ENCODE measurements at places on chromosomes 2 and 18. TPM values are rescaled to one million over a fixed set of nuclear protein-coding genes. Genes with fewer than 3 reads are reported as not detected.

DNA sequence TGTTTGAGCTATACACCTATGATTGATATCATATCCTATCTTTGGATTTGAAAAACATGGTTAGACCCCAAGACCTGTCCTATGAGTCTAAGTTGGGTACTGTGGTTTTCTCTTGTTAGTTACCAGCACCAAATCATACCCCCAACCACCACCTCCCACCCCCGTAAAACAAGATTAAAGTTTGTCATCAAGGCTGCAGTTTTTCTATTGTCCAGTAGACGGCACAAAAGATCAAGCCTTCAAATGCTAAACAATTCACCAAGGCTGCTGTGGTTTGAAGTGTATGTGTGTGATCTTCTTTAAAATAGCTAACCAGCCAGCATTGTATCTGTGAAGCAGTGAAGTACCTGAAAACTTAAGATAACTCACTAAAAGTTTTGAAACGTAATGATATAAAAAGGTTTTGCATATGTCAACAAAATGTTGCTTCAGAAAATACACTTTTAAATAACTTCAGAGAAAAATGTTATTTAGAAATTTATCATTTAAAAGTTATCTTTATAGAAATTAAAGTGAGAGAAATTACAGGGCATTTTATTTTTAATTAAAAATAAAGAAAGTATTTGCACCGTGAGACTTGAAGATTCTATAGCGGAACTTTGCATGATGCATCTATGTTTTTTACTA lies 5.8 kb upstream of the MEIS1 start:
- DNase-seq = no peak

DNA sequence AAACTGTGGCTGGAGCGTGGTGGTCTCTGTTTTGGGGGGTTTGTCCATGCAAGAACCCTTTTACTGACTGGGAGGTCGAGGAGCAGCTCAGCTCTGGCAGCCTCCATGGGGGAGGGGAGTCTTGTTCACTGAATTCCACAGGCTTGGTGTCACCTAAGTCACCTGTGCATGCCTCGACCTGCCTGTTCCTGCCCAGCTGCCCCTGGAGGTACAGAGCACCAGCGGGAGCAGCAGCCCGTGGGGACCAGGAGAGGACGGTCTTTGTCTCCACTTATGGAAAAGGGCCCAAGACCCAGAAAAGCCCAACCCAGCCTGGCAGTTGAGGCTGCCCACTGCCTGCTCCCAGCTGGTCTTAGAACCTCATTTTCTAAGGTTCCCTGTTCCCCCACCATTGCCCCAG lies 168.7 kb upstream of the AGAP1 start:
- no peak for DNase-seq

- peak; percentile 97 for DNase-seq
These were observed 139.0 kb downstream of the DDX1 start for GRCh38 chr2:15730545-15731212.

GRCh38 chr2:203527719-203528118 lies 7.4 kb downstream of the RAPH1 start:
- no peak for DNase-seq

- DNase-seq = no peak
These were observed 663.3 kb upstream of the CHAC2 start for GRCh38 chr2:53104263-53104662.

GRCh38 chr2:53173091-53173490 lies 594.5 kb upstream of the CHAC2 start:
- DNase-seq = no peak

DNA sequence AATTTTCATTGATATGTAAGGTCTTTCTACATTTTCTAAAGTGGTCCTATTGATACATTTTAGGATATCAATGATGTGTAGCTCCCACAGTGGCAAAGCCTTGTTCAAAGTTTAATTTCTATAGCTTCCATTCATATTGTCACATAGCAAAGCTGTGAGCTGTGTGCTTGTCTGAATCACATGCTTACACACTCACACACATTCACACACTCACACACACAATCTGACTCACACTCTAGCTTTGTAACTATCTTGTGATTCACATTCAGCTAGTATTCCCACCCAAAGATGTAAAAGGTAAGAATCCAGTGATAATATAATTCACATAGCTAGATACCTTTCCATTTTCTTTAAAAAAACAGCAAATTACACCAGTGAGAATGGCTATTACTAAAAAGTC lies 58.7 kb downstream of the MAPRE2 start:
- DNase-seq = no peak

GRCh38 chr2:46703588-46703987 lies 212.0 kb downstream of the MCFD2 start:
- no peak for DNase-seq

DNA sequence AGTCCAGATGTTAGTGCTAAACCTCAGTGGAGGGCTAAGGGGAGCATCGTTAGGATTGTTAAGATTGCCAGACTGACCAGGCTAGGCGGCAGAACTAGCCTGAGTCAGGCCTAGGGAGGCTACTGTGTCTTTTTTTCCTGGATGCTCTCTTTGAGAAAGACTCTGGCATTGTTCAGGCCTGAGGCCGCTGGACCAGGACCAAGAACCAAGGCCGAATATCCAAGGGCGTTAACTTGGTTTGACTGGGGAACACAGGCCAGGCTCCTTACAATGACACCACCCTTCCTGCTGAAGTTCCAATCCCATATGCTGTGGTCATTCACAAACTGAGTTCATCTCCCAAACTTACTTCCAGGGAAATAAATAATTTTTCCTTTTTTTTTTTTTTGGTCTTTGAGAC lies 10.6 kb downstream of the HTRA2 start:
- no peak for DNase-seq

- DNase-seq = no peak
These were observed 139.2 kb downstream of the LAMA3 start for GRCh38 chr18:23828426-23828825.

GRCh38 chr2:215784371-215784783 lies 229.0 kb downstream of the MREG start:
- DNase-seq = no peak

DNA sequence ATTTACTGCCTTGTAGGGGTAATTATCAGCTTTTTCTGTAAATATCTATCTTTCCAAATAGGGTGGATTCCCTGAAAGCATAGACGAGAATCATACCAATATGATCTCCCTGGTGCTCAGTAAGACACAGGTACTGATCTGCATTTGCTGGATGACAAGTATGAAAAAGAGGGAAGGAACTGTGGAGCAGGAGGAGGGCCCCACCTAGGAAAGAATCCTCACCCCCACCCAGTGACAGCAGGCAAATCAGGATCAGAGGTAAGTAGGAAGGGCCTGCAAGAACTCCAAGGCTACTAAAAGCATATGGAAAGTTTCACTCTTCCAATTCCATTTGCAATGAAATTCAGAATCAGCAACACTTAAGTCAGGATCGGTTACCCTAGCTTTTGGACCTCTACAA lies 42.3 kb downstream of the METTL8 start:
- DNase-seq = no peak

DNA sequence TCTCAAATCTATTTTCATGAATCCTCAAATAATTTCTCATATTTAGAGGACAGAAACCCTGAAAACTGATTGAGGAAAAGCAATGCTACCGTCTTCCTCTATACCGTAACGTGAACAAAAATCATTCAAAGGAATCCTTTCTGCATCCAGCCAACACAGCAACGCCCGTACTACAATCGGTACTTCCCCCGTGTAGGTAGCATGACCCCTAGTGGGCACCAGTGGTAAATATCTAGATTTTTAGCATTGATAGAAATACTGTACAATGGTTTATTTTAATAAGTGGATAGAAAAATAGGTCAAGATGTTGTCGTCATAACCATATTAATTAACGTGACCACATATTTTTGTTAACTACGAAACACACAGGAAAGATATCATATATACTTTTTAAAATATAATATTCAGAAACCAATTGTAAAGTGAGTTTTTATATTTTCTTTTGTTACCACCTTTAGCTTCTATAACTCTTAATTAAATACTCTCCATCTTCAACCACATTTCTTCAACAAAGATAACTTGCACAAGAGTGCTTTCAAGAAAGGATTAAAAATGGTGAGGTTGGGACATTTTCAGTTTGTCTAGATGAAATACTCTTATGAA lies 194.1 kb downstream of the SS18 start:
- no peak for DNase-seq

C1GALT1C1L gene
- 2.2 TPM for total RNA-seq

LGALSL gene
- 15.9 TPM for total RNA-seq
